ENCODE measurements at places on chromosomes 4 and X.

DNA sequence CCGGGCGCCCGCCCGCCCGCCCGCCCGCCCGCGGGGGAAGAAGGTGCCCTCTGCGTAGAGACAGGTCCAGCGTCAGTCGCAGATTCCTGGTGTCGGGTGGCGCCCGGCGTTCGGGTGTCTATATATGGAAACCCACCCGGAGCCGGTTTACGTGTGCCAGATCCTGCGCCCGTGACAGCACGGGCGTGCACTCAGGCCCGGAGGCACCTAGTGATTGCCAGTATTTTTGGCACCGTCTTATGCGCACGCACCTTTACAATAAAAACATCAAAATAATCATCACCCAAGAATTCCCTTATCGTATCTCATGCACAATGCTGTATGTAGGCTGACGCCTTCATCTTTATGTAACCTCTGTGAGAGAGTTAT lies 519 bp downstream of the SLC25A4 start:
- DNase-seq = peak; percentile 71

GRCh38 chr4:142600952-142601351 lies 245.1 kb downstream of the INPP4B start:
- DNase-seq = peak; percentile 30

DNA sequence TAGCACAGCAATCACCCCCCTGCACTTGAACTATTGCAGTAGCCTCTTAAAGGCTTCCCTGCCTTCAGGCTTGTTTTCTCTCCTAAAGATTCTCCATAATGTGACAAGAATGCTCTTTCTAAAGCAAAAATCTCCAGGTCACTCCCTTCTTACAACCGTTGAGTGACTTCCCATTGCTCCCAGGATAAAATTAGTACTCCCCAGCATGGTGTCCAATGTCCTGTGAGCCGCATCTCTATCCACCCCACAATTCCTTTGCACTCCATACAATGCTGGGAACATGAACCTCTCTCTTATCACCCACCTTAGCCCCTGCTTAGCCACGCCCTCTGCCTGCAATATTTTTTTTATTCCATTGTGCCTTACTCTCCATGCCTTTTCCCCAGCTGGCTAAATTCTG lies 85.7 kb upstream of the SHISA3 start:
- no peak for DNase-seq

DNA sequence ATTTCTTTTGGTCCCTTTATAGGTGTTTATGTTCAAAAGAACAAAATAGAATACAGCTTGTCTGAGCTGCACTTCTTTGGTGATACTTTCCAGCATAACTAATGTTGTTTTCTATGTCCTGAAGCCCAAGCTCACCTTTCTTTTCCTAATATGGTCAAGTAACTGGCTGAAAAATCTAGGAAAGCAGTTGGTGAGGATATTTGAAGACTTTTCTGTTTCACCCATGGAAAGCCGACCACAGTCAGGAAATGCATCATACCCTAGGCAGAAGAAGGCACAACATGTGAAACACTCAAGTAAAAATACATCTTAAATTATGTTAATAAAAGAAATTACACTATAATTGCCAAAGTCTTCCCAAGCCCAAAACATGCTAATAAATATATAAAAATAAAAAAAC lies 337.0 kb downstream of the PDGFC start:
- no peak for DNase-seq

DNA sequence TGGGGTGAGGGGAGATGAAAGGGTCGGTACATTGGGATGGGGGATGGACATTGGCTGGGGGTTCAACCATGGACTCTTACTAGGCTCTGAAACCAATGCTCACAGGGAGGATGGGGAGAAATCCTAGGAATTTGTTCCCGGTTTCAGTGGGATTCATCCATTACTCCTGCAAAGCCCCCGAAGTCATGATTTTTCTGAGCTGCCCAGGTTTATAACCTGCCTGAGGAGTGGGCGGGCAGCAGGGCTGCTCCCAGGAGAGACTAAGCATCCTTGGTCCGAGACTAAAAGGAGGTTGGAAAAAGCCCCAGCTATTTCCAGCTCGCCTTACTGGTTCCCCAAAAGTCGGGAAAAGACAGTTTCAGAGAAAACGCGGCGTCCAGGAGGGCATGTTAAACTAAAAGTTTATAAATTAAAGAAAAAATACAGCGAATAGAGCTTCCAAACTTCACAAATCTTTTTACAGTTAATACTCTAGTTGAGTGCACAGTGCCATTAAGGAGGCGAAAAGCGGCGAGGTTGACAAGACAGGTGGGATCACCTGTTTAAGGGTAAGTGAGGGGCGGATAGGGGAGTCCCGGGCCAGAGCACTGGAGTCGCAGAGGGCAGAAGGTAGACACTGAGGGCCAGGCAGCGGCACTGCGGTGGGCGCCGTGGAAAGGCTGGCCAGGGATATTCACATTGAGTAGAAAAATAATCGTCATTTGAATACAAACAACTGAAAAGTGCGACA lies 3.7 kb downstream of the NKX3-2 start:
- no peak for DNase-seq

GRCh38 chr4:7650606-7651385 lies 216.1 kb upstream of the PSAPL1 start:
- DNase-seq = no peak

- peak; percentile 54 for DNase-seq
Measured at GRCh38 chrX:9327747-9328145, 137.1 kb upstream of the TBL1X start.

DNA sequence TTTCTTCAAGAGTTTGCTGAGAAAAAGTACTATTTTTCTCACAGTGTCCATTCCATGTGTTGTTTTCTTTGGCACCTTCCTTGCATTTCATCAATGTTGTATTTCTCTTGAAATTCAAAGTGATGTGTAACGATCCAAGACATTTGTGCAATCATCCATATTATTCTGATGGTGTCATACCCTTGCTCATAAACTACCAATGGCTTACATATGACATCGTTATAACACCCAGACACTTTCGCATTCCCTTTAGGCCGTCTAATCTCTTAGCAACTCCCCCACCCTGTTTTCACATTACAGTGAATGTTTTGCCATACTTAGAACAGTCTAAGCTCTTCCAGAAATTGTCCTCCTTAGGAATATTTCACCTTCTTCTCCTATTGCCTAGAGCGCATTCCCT lies 1779.0 kb downstream of the PCDH7 start:
- DNase-seq = peak; percentile 66

DNA sequence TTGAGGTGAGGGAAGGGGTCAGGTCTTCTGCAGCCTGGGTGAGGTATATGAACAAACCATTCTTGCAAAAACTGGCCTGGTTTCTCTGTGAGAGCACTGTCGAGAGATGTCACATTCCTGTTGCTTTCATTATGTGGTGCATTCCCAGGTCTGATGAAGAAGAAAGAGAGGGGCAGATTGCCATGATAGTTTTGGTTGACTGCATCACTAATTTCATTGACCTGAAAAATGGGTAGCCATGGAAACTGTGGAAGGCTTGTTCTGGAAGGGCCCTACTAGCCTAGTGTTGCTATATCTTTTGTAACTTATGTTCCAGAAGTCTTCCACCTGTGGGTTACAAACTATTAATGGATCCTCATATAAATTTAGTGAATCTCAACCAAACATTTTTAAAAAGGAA lies 32.9 kb upstream of the CYBB start:
- DNase-seq = no peak

DNA sequence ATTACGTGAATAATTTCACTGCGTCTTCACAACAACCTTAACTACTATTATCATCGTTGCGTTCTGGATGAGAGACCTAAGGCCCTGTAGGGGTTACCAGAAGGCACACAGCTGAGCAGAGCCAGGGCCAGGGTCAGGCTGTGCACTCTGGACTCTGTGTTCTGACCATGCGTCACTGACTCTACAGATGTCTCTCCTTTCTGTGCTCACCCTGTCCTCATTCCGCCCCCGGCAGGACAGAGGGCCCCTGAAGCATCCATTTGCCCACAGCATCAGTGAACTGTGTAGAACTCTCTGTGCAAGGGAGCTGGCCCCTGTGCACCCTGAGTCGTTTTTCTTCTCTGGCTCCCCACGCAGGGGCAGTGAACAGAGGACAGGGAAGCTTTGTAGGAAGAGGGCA lies 21.3 kb downstream of the GPKOW start:
- DNase-seq = no peak

DNA sequence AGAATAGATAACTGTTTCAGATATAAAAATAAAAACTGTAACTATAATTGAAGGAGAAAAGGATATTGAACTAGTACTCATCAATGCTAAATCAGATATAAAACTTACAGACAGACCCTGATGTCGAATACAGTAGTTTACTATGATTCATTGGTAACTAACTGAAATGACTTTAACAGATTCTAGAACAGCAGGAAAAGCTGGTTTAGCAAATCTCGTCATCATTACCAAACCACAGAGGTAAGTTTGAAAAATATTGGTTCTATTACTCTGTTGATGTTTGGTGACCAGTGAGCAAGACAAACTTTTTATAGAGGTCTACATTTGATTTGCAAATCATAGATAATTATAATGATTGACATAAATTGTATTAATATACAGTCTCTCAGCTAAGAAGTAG lies 551.4 kb upstream of the ADGRL3 start:
- DNase-seq = no peak

Measured in adipocyte (in vitro differentiated cells).